ENCODE measurements at places on chromosomes 11 and 22.

- DNase-seq, result no peak
These were observed 316.8 kb upstream of the MPPED2 start for GRCh38 chr11:30902929-30903328.

DNA sequence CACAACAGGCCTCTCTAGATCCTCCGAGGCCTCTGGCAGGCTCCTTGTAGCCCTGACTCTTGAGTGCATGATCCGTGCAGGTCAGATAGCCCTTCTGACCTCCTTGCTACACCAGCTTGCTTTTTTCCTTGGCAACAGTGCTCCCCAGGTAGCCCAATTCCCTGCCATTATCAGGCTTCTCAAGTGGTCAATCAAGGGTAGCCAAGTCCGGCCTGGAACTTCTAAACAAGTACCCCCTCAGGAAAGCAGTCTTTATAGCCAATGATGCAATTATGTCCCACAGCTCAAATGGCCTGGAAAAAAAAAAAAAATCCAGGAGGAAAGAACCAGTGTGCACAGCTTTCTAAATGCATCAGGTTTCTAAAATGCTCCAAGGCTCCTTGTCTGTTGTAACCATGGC, 59.8 kb downstream of the TENM4 start:
- DNase-seq, result no peak

- DNase-seq, result no peak
These were observed 1.0 kb downstream of the REXO2 start for GRCh38 chr11:114440121-114440860.

DNA sequence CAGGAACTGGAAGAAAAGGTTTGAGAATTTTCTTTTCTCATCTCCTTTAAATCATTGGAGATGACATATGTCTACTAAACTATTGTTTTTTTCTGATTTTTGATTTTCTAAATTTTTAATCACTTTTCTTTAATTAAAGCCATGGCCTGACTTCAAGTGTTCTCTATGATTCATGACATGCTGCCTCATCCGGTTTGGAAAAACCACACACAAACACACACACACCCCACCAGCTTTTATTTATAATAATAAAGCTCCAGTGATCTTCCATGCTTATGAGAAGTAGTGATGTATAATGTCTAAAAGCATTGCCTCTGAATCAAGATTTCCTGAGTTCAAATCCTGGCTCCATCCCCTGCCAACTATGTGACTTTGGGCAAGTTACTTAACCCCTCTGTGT, 179.2 kb downstream of the SPON1 start:
- no peak for DNase-seq

- no peak for DNase-seq
These were observed 11.7 kb downstream of the CXCR5 start for GRCh38 chr11:118895093-118896039.

- no peak for DNase-seq
These were observed 100.2 kb downstream of the TBC1D22A start for GRCh38 chr22:46862418-46863324.

DNA sequence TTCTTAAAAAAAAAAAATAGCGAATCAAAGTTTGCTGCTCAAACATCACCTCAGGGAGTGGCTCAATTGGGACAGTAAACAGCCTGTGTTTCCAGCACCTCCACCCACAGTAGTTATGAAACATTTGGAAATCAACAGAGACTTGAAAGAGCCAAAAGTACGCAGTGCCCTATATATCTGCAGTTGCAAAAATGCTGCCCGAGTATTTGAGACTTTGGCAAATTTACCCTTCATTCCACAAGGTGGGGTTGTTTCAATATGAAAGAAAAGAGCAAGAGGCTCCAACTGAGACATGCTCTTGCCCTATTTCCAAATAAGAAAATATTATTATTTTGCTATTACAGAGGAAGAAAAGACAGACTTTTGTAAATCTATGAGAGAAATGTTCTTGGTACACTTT, 851.1 kb upstream of the RAG2 start:
- DNase-seq, result no peak

GRCh38 chr11:67057205-67057672, 592 bp downstream of the RHOD start:
- no peak for DNase-seq

GRCh38 chr11:7032692-7033091, 12.4 kb downstream of the NLRP14 start:
- no peak for DNase-seq

GRCh38 chr22:19957445-19957844, 15.8 kb upstream of the TXNRD2 start:
- no peak for DNase-seq

DNA sequence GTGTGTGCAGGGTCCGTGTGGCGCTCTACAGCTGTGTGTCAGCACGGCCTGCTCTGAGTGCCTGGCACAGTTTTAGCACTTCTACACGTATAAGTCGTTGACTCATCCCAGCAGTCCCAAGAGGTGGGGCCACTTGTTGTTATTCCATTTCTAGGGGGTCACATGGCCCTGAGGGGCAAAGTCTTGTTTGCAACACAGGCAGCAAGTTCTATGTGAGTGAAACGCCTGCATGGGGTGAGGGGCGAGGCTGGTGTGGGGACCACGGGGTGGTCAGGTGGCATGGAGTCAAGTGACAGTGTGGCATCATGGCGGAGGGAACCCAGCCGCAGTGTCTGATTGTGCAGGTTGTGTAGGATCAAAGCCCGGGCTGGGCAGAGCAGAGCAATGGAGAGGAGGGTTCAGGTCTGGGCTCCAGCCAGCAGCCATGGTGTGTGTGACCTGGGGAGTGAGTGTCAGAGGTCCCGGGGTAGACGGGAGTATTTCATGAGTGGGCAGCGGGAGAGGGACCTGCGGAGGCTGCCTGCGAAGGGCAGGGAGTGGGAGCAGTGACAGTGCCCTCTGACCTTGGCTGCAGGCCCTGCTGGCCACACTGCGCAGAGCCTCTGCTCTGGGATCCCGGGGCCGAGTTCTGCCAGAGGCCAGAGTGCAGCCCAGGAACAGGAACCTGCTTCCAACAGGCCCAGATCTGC, 27.9 kb downstream of the SHANK3 start:
- no peak for DNase-seq

DNA sequence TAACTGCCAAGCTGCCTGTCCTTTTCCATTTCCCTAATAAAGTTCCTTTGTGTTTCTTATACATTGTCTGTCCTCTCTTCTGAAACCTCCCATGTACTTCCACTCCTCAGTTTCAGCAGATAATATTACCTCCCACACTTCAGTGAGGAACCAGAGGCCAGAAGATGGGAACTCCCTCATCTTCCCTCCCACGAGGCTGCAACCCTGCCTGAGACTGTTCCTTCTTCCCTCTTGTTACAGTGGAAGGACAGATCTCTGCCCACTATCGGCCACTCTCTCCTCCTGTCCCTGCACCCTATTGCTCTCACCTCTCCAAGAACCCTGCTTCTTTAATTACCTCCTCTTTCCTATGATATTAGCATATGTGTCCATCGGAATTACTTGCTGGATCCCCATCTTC, 38.1 kb upstream of the SWAP70 start:
- DNase-seq, result no peak

DNA sequence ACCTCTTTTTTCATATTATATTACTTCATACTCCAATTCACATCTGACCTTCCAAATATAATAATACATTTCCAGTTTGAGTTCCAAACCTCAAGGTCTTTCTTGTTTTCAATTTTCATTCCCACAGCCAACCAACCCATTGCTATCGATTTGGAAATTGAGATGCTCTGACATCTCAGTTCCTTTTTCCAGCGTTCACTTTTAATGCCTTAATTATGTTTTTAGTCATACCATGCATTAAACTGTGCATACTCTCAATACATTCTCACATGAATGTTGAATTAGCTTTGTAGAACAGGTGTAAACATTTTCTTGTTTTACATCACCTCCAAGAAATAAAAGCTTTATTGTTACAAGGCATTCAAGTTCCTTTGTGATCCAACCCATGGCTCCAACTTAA, 294.2 kb upstream of the ANO3 start:
- no peak for DNase-seq

DNA sequence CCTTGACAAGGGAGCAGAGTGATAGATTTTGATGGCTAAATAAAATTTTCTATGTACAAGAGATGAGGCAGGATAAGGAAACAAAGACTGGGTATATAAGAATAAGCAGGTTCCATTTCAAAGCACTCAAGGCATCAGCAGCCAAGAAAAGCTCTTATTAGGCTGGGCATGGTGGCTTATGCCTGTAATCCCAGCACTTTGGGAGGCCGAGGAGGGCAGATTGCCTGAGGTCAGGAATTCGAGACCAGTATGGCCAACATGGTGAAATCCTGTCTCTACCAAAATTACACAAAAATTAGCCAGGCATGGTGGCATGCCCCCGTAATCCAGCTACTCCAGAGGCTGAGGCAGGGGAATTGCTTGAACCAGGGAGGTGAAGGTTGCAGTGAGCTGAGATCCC, 563.4 kb upstream of the CCDC179 start:
- DNase-seq, result no peak

GRCh38 chr11:128022007-128022368, 565.4 kb downstream of the ETS1 start:
- DNase-seq, result no peak

DNA sequence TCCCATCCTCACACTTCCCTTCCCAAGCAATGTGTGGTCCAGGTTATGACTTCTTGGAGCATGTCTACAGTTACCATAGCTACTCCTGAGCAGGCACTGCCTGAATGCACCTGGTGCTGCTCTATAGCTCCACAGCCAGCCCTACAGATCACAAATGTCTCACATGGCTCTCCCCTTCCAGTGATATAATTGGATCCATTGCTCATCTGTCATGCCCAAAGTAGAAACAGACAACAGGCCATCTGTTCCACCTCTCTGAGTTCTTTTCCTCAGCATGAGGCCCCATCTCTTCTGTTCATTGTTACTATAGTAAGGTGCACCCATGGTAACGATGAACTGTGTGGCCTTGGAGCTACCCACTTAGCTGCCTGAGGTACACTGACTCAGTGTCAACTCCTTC, 320.3 kb upstream of the ZC3H12C start:
- no peak for DNase-seq

DNA sequence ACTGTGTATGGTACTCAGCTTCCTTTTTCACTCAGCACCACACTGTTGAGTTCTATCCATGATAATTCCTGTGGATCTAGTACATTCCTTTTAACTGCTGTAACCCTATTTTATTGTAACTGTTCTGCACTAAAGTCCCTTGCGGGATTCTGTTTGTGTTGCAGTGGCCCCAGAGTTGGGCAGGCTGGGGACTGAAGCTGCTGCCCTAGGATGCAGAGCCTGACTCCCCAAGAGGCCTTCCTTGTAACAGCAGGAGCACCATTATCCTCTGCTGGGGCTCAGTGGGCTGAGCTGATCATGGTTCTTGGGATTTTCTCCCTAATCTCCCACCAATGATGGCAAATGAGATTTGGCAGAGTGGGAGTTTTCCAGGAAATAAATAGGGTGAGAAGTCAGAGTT, 77.7 kb downstream of the CABIN1 start:
- no peak for DNase-seq

- DNase-seq, result no peak
These were observed 107.0 kb upstream of the THY1 start for GRCh38 chr11:119529936-119530335.

GRCh38 chr11:75910426-75911145, 95.6 kb downstream of the UVRAG start:
- DNase-seq, result no peak

DNA sequence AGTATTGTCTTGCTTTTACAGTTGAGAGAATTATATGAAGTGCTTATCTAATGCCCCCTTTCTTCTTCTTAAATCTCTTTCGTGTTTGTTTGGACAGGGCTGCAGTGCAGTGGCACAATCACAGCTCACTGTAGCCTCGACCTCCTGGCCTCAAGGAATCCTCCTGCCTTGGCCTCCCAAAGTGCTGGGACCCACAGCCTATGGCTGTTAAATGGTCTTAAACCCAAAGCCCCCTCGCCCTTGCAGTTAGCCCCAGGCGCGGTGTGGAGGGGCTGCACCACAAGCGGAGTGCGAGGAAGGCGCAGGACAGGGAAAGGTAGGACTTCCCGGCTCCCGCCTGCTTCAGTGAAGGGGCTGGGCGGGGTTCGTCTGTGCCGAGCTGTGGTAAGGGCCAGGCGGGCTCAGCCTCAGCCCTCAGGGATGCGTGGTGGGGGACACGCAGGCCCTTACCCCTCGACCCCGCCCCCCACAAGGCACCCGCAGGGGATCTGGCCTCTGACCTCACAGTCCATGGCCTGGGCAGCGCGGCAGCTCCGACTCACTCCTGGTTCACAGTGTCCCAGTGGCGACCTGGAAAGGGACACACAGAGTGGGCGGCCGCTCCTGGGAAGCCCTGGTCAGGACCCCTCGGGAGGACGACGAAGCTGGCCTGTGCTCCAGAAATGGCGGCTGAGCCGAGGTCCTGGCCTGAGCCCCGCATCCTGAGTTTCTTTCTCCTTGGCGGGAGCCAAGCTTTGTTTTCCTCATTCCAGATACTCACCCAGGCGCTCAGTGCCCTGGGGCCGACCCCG, 24.5 kb downstream of the BID start:
- DNase-seq, result no peak

- DNase-seq, result no peak
These were observed 7.7 kb upstream of the PANX1 start for GRCh38 chr11:94120946-94121345.

DNA sequence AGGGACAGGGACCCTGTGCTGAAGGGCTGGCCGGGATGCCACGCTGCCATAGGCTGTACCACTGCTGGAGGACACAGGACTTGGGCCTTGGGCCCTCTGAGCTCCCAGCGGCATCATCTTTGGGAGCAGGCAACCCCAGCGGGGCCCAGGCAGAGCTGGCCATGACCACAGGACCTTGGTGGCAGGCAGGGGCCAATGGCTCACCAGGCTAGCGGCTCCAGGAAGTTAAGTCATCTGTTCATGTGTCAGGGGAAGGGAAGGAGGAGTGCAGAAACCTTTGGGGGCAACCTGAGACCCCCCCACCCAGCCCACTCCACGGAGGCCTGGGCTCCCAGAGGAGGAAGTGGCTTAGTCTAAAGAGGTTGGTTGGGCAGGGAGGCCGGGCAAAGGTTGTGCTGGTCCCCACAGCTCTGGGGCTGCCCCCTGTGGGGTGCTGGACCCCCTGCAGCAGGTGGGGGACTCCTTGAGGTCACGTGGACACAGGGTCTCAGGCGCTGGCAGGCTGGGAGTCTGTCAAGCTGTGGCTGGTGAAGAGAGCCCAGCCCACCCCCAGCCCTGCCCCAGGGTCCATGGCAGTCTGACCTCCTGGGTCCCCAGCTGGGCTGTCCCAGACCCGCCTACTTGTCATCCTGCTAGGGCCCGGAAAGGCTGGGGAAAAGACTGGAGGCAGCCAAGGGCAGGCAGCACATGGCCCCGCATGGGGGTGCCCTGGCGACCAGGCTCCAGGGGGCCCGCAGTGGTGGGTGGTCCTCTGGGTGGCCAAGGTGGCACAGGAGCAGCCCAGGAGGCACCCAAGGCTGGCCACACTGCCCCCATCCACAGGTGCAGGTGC, 184.3 kb downstream of the IGLL1 start:
- no peak for DNase-seq

- no peak for DNase-seq
These were observed 9.2 kb upstream of the STT3A start for GRCh38 chr11:125583496-125583895.
